ENCODE measurements at places on chromosomes 11 and 22.

DNA sequence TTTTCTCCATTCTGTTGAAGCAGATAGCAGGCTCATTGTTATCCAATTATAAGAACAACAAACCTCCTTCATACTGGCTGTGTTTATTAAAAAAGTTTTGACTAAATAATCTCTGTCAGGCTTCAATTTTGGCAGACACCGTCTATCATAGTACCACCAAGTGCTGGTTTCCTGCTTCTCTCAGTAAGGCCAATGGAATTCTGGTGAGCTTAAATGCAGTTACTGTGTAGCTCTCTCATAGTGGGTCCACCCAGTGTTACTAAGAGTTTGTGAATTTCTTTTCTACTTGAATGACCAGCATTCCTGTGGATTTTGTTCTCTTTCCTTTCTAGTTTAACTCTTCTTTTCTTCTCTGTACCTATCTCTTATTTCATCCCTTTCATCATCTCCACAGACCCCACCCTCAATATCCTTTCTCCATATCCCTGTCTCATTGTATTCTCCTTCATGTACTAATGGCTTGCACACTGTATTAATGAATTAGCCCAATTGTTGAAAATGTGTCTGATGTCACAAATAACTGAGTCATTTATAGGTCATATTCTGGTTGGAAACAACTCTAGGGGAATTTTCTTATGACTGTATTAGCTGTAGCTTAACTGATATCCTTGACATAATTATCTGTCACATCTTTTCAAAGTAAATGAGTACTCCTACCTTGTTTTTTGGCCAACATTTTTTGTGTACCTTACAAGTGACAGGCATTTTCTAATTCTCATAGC lies 372.1 kb downstream of the FAT3 start:
- peak; percentile 18 for DNase-seq

DNA sequence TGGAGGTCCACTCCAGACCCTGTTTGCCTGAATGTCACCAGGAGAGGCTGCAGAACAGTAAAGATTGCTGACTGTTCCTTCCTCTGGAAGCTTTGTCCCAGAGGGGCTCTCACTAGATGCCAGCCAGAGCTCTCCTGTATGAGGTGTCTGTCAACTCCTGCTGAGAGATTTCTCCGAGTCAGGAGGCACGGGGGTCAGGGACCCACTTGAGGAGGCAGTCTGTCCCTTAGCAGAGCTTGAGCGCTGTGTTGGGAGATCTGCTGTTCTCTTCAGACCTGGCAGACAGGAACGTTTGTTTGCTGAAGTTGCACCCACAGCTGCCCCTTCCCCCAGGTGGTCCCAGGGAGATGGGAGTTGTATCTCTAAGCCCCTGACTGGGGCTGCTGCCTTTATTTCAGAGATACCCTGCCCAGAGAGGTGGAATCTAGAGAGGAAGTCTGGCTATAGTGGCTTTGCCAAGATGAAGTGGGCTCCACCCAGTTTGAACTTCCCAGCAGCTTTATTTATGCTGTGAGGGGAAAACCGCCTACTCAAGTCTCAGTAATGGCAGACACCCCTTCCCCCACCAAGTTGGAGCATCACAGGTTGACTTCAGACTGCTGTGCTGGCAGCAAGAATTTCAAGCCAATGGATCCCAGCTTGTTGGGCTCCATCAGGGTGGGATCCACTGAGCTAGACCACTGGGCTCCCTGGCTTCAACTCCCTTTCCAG lies 99.4 kb downstream of the PDE3B start:
- DNase-seq: no peak

DNA sequence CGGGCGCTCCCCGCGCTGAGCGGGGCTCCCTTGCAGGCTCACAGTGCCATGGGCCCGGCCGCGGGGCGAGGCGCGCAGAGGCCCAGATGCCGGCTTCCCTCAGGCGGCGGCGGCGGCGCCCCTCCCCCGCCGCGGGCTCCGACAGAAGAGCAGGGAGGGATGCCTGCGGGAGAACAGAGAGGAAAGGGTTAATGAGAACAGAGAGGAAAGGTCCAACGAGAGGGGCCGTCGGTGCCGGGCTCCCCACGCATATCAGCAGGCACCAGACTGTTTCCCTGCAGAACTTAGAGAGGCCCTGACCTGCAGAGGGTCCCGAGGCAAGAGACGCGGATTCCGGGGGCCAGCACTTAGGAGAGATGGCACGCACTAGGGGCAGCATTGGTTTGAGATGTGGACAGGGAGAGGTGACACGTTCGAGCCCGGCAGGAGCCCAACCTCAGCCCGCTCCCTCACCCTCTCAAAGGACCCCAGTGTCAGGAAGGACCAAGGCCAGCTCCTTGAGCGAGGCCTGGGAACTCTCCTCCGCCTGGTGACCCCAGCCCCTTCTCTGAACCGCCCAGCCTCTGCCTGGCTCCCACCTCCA lies 9.1 kb downstream of the NRXN2 start:
- no peak for DNase-seq

DNA sequence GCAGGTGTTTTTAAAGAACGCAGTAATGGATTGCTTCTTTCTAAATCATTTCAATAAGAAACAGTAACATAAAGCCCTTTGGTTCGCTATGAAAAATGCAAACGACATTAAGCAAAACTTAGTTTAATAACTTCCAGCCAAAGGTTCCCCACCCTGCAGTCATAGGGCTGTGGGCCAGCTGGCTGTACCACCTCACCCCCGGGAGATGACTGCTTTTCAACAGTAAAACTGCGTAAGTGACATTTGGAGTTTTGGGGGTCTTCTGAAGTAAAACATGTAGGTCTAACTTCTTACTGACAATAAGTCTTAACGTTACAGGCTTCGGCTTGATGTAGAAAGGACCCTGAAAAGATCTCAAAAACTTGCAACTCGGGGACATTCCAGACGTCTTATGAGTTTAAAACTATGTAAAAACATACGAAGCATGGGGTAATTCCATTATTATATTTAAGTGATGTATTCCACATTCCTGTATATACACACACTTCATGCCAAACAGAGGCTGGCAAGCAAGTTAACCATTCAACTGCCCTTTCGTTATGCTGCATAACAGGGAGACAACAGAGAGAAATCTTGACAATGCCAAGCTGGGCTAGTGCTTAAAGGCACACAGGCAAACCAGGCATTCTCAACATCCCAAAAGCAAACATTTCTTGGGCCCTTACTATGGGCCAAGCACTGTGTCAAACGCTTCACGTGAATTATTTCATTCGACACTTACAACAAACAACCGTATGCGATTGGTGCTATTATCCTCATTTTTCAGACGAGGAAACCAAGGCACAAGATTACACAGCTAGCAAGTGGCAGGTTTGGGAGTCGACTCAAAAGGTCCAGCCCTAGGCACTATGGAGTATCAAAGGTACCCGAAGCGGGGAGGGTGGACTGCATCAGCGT lies 1.2 kb downstream of the MRTFA start:
- DNase-seq: peak; percentile 50

- DNase-seq: peak; percentile 72
These were observed 42.1 kb downstream of the PRDM10 start for GRCh38 chr11:129960216-129961214.

DNA sequence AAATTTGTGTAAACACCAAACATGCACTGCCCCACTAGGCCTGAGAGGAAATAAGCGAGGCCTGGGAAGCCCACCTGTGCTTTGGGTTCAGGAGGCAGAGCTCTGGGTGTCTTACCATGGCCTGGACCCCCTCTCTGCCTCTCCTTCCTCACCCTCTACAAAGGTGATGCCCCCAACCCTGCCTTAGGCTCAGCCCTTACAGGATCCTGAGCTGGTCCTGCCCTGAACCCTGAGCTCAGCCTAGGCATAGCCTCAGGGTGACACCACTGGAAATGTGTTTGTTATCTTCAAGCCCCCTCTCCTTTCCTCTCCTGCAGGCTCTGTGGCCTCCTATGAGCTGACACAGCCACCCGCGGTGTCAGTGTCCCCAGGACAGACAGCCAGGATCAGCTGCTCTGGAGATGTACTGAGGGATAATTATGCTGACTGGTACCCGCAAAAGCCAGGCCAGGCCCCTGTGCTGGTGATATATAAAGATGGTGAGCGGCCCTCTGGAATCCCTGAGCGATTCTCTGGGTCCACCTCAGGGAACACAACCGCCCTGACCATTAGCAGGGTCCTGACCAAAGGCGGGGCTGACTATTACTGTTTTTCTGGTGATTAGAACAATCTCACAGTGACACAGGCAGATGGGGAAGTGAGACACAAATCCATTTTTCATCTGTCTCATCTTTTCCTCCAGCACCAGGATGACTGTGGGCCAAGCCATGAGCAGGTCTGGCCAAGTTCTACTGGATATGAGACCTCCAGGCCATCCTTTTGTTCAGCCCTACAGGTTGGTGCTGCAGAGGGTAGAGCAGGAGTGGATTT lies 117.8 kb downstream of the GGTLC2 start:
- DNase-seq: no peak

DNA sequence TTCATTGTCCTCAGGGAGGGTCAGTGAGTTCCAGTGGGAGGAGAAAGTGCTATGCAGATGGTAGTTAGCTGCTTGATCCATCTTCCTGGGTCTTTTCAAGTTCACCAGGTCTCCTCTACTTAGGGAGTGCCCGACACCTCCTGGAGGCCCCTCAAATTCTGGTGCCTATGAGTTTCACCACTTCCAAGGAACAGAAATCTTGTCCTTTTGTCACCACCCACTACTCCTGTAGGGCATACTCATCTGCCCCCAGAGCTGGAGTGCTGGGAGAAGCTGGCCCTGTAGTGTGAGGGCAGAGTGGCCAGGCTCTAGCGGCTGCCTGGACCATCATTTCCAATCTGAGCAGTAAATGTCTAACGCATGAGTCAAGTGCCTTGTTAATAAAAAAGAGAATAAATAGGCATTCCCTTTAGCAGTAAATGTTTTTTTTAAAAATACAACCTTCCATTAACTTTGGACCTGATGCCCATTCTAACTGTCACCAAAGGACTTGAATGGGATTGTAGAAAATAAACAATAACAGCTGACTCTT lies 12.5 kb downstream of the IRAG1 start:
- DNase-seq: no peak

Measured in AG10803 (cell line).